ENCODE measurements at places on chromosomes 3 and 15.
A peak's percentile ranks its signal among the peaks of the same experiment; 100 is the strongest.

DNA sequence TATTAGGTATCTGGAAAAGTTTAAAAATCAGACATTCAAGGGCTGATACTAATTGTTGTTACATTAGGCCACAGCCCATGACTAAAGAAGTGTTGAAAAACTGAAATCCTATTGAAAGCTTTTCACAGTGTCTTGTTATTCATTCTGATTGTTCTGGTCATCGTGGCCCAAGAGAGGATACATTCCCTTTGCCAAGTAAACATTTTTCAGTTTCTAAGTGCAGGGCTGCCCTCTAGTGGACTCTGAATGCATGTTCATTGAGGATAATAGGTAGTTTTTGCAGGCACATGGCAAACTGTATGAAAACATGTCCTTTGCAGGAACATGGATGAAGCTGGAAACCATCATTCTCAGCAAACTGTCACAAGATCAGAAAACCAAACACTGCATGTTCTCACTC lies 181.1 kb downstream of the MYRIP start:
- peak; percentile 39 for ATAC-seq

DNA sequence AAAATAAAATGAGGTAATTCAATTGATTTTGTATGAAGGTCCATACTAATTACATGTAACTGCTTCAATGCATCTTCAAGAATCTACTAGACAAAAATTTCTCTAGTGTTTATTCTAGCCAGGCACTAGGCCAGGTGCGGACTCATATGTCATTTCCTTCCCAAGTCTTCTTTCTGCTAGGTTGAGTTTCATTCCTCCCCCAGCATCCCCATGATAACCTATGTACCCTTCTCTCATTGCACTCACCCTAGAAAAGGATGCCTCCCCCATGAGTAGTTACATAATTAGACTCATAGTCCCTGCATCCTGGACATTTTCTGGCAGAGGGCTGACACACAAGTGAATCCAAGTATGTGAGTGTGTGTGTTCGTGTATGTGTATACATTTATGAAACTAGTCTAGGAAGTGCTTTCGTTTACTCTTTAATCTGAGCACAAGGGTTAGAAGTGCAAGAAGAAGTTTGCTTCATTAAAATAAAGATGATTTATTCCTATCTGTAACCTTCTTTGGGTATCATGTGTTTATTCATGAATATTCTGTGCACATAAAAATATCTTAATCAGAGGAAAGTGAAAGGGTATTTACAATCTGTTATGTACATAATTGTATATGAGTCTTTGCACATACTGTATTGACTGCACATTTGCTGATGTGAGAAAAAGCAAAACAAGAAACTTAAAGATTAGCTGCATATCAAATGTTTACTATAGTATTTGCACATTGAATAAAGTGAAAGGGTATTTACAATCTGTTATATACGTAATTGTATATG lies 585.6 kb upstream of the ZNF717 start:
- no peak for ATAC-seq

GRCh38 chr15:57949374-57949943 lies 116.1 kb downstream of the ALDH1A2 start:
- ATAC-seq = no peak

- peak; percentile 70 for ATAC-seq
Measured at GRCh38 chr3:61357902-61358301, 106.7 kb upstream of the FHIT start.

DNA sequence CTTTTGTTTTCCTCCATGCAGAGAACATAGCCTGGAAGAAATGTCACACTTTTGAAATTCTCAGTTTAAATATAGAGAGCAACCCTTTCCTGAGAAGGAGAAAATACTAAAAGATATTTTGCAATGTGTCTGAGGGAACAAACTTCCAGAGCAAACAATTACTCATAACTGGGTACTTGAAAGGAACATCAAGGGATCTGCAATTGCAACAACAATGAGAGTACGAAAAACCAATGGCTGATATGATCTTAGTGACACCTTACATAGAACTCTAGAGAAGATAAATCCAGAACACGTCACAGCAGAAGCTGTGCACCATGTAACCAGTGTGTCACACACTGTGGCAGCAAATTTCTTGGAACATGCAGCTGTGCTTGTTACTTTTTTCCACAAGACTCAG lies 14.6 kb upstream of the ARPP21 start:
- ATAC-seq = no peak

DNA sequence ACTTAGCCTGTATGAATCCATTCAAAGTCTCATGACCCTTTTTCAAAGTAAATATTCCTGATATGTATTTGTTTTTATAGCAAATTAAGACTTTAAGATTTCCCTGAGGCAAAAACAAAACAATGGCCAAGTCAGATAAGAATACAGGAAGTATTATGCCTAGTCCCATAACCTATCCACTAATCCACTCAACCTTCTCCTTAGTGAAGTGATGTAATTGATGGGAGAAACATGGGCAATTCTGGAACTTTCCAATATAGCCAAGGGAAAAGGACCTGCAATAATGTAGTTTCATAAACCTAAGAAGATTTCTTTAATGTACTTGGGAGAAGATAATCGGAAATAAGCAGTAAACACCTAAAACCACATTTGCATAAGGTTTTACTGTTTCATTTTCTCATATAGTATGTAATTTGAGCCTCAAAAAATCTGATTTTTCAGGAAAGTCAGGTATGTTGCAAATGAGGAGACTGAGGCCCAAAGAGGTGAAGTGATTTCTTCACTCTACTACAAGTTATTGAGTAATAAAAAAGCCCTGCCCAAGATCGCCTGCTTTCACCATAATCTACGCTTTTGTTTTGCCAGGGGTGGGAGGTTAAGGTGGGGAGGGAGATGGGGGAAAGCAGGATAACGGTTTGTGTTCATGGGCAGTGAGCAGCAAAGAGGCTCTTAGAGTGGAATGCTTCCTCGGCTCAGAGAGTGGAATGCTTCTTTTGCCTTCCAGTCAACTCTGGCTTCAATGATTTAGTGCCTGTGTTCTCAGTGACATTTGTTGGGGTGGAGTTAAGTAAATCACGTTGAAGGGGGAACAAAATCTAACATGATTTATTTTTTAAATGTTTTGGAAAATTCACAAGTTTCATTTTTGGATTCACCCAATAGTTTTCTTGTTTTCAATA lies 95.0 kb upstream of the FNDC3B start:
- ATAC-seq = peak; percentile 49

DNA sequence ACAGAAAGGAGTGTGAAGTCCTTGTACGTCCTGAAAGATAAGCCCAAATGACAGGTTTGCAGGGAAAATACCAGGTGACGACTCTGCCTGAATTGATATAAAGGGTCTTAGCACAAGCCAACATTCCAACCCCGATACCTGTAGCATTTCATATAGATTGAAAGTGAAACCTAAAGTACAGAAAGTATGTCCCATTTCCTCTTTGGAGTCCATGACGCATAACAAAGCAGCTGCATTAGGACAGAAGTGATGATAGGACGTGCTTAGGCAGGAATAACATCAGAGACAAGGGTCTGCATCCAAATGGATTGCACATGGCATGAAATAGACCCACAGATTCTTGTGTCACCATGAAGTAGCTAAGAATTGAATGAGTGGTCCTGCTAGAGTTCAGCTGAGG lies 187.0 kb upstream of the ROBO1 start:
- no peak for ATAC-seq

GRCh38 chr3:71492974-71493771 lies 90.4 kb downstream of the FOXP1 start:
- ATAC-seq = no peak

DNA sequence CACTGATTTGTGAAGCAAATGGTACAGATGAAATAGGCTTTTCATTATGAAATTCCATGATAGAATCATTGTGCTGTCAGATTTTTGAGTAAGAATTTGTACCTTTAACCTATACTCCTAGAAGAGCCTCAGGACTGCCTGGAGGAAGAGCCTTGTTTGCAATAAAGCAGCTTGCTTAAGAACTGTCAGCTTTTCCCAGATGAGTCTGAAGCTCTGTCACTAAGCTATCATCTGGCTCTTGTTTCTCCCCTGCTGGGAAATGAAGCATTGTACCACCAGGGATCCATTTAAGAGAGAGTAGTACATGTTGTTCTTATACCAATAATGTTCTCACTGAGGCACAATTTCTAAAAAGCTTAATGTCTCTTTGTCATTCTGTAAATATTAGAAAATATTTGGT lies 85.1 kb upstream of the FLNB start:
- ATAC-seq = no peak

DNA sequence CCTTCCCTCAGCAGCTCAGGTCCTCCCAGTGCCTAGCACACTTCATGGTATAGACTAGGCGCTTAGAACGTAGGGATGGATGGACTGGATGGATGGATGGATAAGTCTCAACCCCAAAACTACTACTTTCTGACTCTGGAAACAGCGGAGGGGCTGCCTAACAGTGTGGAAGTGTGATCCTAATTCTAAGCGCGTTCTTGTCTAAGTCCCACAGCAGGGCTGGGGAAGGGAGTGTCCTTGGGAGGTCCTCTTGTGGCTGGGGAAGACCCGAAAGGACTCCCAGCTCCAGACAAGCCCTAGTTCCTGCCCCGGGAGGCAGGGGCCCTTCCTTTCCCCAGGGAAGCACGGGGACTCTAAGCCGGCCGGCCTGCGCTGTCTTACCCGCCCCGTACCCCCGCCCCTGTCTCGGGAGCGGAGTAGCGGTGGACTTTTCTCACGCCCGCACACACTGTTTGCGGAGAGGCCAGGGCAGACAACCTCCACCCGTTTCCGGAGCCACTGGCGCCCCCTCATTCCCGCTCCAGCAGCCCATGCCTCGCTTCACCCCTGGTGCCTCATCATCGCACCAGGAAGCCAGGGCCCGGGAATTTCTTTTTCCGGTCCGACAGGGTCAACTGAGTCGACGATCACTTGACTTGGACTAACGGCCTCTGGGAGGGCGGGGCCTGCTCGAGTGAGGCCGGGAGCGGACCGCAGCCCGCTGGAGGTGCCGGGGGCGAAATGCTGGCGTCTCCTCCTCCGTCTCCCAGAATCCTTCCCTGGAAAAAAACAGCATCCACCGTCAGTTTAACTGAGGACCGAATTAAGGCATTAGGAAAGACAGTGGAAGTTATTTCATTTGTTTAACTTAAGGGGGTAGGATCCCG lies 133.3 kb downstream of the TBC1D2B start:
- no peak for ATAC-seq

DNA sequence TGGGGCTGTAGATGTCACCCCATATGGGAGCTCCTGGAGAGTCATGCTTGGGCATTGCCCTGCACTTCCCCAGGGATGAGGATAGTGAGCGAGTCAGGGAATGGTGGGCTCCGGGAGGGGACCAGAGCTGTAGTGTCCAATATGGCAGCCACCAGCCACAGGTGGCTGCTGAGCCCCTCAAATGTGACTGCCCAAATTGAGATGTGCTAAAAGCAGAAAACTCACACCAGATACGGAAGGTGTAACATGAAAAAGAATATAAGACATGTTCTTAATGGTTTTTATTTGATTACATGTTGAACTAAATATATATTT lies 31.7 kb downstream of the GRIP2 start:
- ATAC-seq = no peak

DNA sequence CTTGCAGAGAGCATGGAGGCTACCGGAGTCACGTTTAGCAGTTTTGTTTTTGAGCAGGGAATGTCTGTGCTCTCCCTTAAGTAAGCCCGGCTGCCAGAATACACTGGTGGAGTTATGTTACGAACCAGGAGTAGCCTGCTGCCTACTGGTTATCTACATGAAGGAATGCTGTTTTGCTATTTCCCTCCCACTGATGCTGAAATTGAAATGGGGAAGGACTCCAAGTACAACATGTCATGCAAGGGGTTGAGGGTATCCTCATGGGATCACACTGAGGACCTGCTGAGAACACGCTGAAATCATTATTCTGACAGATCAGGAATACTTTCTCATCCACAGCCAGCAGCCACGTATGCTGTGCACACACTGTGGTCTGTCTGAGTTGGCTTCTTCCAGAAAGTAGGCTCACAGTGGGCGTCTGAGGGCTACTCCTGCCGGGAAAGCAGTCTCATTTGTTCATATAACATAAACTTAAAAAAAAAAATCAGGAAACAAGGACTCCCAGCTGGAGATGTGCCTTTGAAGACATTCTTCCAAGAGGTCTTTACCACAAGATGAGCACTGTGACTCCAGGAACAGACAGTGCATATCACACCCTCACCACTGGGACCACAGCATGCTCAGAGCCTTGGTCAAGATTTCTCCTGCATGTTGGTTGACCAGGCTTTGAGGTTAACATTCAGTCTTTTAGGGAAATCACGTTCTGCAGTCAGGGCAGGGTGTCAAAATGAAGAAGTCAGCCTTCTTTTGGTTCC lies 300.4 kb upstream of the RASGRP1 start:
- peak; percentile 69 for ATAC-seq

DNA sequence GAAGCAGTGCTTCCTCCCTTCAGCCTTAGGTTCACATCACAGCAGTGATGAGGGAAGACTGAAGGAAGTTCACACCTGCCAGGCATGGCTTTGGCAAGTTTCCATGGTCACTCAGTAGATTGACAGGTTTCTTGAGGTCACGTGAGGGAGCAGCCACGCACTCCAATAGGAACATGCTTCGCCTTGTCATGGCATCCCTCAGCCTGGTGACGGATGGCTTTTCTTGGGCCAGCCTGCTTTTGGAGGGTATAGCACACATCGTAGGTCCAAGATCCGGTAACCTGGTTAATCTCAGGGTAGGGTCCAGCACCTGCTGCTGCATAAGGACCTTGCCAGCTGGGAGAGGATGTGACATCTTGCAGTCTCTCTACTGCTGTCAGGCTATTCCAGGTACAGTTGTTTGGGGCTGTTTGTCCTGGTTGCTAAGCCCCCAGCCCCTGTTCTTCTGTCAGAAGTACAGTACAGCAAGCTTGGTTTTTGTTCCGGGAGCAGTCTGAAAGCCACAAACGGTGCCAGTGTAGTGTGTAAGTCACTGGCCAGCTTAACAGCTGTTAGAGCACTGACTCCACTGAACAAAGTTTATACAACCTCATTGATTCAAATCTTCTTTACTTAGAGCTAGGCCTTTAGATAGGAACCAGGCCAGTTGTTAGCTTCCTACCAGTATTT lies 42.3 kb downstream of the PSMD6 start:
- no peak for ATAC-seq

DNA sequence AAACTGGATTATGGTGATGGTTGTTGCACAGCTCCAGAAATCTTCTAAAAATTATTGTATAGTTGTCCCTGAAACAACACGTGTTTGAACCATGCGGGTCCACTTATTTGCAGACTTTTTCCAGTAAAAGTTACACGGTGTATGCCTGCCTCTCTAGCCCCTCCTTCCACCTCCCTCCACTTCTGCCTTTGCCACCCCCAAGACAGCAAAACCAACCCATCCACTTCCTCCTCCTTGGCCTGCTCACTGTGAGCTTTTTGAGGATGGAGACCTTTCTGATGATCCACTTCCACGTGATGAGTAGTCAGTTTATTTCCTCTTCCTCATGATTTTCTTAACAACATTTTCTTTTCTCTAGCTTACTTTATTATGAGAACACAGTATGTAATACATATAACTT lies 5.4 kb downstream of the CYFIP1 start:
- no peak for ATAC-seq
